ENCODE measurements at places on chromosomes 7 and 10.

GRCh38 chr7:1705856-1706255 is 35.8 kb downstream of the ELFN1 start:
- no peak for DNase-seq

GRCh38 chr10:80613466-80614170 is 75.9 kb downstream of the SH2D4B start:
- no peak for DNase-seq

DNA sequence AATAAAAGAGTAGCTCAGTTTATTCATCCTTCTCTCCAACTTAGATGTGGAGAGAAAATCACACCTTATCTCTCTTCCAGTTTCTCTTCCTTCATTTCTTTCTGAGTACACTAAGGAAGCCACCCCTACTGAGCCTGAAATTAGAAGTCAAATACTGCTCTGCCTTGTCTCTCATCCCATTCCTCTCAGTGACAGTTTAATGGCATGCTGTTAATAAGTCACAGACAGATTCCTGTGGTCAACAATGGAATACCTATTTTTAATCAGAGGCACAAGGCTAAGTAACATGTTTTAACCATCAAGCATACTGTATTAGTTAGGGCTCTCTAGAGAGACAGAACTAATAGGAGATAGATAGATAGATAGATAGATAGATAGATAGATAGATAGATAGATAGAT is 253.2 kb downstream of the HTR7 start:
- DNase-seq, result no peak

DNA sequence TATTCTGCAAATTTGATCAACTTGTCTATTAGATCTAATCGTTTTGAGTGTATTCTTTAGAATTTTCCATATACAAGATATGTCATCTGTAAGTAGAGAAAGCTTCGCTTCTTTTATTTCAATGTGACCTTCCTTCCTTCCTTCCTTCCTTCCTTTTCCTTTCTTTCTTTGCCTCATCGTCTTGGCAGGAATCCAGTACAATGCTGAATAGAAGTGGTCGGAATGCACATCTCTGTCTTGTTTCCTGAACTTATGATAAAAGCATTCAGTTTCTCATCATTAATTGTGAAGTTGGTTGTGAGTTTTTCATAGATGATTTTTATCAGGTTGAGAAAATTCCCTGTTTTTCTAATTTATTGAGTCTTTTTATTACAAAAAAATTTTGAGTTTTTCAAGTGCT is 300.7 kb upstream of the ZNF32 start:
- no peak for DNase-seq

- no peak for DNase-seq
Observed at GRCh38 chr7:18655912-18656311, 160.4 kb downstream of the HDAC9 start.

- no peak for DNase-seq
Observed at GRCh38 chr10:70508912-70509756, 30.6 kb downstream of the PALD1 start.

DNA sequence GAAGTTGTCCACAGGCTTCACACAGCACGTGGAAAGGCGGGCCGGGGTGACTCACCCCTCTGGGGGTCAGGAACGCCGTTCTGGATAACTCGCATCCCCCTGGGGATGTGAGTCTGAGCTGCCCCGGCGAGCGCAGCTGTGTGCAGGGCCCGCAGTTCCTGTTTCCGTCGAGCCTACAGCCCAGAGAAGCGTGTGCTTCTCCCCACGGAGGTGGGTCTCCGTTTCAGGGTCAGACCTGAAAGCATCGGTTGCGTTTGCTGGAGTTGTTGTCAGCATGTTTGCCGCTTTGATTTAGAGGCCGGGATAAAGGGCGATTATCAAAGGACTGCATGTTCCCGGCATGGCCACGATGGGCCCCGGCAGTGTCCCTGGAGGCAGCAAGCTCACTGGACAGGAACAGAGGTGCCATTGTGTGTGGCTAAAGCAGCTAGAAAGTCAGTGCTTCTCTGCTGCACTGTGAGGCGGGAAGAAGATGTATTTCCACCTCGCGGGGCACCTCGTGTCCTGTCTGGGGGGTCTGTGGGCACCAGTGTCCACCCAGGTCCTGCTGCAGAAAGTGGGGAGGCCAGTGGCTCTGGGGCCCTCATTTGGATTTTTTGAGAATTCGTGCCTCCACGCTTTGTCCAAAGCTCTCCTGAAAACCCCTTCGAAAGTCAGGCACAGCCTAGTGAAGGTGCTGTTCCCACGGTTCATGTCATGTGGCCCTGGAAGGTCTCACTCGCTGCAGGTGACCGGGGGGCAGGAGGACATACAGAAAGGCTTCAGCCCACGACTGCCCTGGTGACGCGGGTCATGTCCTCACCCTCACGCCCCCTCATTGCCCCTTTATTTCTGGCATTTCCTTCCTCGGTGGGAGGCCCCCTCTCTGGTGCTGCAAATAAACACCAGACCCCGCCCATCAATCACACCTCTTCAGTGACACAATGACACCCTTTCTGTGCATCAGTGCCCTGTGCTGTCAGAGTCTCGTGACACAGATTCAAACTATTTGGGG is 27.4 kb upstream of the GDI2 start:
- no peak for DNase-seq

Measured in NCI-H748 treated with DMSO at 0.1 percent for 48 hours (cell line).